ENCODE measurements at places on chromosomes 11 and 22. TPM values are rescaled to one million over a fixed set of nuclear protein-coding genes. Genes with fewer than 3 reads are reported as not detected.

GRCh38 chr22:22598144-22598543 lies 39.1 kb upstream of the PRAME start:
- no peak for DNase-seq

GRCh38 chr11:99370549-99371216 lies 349.9 kb downstream of the CNTN5 start:
- DNase-seq = no peak

DNA sequence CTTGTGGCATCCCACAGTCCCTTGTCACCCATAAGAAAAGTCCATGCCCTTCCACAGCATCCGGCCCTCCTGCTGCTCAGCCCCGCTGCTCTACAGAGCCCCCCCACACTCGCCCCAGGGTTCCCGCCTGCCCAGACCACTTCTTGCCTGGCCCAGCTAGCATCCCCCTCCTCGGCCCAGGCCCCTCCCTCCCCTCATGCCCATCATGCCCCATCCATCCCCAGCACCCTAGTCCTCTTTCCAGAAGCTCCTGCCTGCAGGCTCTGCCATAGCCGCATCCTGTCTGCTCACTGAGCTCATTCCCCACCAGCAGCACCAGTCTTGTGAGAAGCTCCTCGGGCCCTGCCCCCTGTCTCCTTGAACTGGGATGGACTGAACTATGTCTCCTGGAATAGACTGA lies 54.4 kb downstream of the LINC01488 start:
- DNase-seq = peak; percentile 68

The LIN7C gene
- 26.8 TPM for total RNA-seq

The GAB2 gene
- total RNA-seq = 65.1 TPM

The CASP1 gene
- total RNA-seq = 25.0 TPM

GRCh38 chr11:48011798-48012391 lies 31.5 kb downstream of the PTPRJ start:
- DNase-seq = no peak

The OSM gene
- 8.0 TPM for total RNA-seq

The FXYD2 gene
- total RNA-seq = 3.2 TPM

The SOX10 gene
- not detected for total RNA-seq

The SERPIND1 gene
- total RNA-seq = 0.35 TPM

- no peak for DNase-seq
Observed at GRCh38 chr22:39819429-39819828, 74.1 kb downstream of the ENTHD1 start.

DNA sequence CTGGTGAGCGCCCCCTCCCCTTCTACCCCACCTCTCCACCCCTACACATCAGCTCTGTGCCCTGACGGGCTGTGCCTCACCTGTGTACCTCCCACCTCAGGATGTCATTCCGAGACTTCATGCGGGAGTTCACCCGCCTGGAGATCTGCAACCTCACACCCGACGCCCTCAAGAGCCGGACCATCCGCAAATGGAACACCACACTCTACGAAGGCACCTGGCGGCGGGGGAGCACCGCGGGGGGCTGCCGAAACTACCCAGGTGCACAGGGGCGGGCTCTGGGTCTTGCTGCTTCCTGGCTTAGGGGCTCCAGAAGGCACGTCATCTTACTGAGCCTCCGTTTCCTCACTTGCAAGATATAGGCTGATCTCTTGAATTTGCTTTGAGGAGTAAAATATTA lies 6.8 kb downstream of the CAPN1 start:
- DNase-seq = peak; percentile 74

DNA sequence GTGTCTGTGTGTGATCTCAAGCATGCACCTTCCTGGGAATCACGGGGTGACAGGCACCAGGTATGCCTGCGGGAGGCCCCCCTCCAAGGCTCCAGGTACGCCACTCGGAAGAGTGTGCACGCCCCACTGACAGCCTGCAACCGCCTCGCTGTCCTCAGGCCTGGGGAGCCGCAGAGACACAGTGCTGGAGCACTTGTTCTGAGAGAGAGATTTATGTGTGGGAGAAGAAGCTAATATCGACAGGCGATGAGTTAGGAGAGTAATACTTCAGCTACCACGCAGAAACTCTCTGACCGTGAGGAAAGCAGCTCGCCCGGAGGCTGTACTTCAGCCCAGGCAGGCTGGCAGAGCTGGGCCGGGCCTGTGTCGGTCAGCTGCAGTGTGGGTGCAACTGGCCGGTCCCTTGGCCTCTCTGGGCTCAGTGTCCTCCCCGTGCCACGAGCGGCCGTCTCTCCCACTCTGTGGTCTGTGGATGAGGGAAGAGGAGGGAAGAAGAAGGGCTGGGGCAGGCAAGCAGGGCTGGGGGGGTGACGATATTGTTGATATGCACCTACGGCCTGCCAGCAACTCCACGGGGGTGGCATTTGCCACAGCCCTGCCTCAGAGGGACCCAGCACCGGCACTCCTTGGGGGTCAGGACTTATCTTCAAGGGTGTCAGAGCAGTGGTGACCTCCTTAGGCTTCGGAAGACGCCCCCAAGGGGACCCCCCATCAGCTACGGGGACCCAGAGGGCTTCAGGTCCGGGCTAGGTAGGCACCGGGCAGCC lies 7.3 kb downstream of the B3GAT1 start:
- DNase-seq = no peak

GRCh38 chr11:68437927-68438657 lies 22.5 kb upstream of the PPP6R3 start:
- no peak for DNase-seq

The MUC5AC gene
- not detected for total RNA-seq

The MPPED2 gene
- total RNA-seq = 4.9 TPM

DNA sequence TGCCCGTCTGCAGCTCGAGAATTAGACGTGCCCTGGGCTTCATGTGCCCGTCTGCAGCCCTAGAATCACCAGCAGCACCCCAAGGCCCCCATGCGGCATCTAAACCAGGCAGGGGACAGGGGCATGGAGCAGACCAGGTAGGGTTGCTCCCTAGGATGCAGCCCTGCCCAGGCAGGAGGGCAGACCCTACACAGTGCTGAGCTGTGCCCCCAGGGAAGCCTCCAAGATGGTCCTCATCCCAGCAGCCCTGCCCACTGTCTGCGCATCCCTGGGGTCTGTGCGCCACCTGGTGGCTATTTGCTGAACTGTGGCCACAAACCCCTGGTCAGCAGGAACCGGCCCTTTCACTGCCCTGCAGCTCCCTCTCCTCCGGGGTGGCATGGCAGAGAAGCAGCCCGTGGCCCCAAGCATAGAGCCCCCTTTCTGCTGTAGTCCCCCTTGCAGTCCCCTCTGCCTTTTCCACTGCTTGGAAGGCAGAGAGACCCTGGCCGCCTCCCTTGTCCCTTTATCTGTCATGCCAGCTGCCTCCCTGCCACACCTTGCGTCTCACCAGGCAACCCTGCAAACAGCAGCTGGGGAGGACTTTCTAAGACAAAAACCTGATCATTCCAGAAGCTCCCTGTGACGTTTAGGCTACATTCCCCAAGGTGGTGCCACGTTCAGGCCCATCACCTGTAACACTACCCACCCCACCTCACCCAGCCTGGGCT lies 86.6 kb downstream of the KCNQ1 start:
- no peak for DNase-seq

DNA sequence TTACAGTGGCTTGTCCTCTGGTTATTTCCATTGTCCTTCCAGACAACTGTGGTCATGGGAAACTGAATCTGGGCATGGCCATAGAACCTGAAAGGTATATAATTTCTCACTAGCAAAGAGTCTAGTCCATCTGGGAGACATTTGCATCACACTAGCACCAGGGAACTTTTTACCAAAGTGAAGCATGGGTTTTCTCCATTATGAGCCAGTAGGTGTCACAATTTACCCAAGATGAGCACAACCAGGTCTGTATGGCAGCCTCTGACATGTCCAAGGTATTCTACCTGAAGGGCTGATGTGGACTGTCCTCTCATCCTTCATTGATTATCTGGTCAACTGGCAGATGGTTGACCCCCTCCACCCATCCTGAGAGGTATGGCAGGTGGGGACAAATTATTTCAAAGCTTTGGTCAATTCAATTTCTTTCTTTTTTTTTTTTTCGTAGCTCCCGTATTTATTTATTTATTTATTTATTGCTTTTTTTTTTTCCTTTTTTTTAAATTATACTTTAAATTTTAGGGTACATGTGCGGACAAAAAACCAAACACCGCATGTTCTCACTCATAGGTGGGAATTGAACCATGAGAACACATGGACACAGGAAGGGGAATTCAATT lies 425.9 kb downstream of the TMEM135 start:
- no peak for DNase-seq

The KCNK7 gene
- 1.5 TPM for total RNA-seq

DNA sequence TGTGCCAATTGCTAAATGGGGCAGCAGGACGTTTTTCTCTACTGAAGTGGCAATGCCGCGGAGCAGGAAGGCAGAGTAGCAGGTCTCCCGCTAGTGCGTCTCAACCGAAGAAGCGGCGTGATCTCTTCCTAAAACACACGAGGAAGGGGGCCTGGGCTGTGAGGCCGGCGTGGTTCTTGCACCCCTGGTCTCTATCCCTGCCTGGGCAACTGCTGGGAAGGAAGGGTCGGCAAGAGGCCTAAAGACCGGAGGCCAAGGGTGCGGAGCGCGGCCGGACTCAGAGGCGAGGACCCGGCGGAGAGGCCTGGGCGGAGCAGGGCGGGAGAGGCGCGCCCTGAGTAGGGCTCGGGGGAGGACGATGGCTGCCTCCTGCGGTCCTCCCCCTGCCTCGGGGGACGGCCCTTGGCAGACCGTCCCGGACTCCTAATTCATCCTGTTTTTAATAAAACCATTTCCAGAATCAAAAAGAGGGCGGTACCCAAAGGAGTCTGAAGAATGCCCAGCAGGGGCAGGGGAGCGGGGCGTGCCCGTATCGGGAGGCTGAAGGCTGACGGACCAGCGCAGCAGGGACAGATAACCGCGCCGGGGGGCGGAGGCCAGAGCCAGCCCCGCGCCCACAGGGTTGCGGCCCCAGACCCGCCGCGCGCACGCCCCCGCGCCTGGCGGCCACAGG lies 572 bp upstream of the APLP2 start:
- DNase-seq = no peak

DNA sequence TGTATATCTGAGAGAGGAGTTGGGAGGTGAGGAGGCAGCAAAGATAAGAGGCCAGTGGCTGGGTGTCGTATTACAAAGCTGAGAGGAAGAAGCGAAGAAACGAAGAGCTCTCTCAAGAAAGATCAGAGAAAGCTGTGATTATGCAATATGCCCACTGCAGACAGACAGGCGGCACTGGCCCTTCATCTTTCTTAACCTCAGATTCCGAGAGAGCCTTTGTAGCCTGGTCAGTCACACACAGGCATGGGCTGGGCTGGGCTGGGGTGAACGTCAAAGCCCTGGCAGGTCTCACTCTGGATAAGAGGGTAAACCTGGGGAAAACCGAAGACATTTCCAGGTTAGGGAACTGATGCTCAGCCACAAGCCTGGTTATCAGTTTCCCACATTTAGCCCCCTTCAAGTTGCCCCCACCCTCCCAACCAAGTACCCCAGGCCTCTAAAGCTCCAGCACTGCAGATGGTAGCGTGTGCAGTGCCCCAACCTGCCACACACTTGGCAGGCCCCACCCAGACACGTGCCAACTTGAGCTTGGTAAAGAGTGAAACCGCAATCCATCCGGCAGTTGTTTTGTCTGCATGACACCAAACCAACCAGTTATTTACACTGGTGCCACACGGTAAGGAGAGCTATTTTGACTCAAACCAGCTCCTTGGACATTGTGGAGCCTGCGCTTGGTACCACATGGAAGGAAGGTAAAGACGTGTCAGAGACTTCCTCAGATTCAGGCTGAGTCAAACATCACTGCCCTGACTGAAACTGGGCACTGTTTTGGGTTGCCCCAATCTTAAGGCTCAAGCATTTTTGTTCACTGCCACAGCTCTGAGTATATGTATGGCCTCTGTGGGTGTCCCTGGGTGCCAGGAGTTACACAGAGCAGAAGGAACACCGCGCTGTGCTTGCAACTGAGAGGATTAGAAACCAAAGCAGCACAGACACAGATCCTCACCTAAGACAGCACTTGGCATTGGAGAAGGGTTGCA lies 135.9 kb downstream of the FDX1 start:
- no peak for DNase-seq

DNA sequence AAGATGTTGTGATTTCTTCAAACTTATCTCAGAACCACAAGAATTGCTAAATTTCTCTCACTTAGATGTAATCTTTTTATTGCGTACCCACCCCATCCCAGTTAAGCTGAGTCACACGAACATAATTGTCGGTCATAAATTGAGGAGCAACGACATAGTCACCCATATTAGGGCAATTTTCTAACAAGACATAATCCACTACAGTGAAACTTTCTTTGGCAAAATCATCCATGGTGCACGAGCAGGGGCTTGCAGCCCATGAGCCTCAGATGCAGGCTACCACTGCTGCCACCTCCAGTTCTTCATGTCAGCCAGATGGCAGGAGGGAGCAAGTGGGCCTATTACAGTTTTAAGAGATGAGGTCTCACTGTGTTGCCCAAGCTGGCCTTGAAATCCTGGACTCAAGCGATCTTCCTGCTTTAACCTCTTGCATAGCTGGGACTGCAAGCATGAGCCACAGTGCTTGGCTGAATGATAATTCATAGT lies 70.3 kb upstream of the GRK2 start:
- no peak for DNase-seq

- DNase-seq = no peak
Observed at GRCh38 chr11:79336797-79337517, 103.9 kb downstream of the TENM4 start.

The ELFN2 gene
- not detected for total RNA-seq

- DNase-seq = no peak
Observed at GRCh38 chr11:131754671-131755070, 384.3 kb downstream of the NTM start.

DNA sequence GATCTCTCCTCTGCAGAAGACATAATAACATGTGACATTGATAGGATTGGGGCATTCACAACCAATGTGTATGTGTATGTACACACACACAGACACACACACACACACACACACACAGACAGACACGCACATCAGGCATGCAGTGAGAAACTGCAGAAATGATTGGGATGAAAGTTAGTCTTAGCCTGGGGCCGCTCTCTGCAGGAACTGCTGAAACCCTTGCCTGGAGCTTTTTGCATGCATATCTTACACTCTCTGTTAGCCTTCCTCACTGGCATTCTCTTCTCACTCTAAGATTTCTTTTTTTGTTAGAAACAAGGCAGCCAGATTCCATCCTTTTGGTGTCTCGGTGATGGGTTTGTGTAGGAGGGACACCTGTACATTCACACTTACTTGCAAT lies 337.9 kb downstream of the NELL1 start:
- DNase-seq = no peak

GRCh38 chr11:112734207-112734606 lies 227.0 kb upstream of the NCAM1 start:
- DNase-seq = no peak

- DNase-seq = peak; percentile 53
Observed at GRCh38 chr22:49405590-49405989, 422.1 kb downstream of the BRD1 start.

DNA sequence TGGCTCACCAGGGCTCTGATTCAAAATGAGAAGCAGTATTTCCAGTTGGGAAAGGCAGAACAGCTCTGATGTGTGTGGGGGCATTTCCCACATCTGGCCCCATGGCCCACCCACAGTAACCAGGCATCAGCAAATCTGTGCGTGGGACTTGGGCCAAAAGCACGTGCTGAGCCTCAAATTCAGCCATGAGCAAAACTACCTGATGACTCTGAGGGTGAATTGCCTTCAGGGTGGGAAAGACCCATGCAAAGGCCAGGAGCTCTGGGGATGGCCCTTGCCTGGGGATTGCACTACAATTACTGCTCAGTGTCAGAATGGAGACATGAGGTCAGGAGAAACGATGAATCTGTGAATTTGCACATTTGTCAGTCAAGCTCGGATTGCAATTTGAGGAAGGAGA lies 20.9 kb downstream of the TP53AIP1 start:
- DNase-seq = no peak

GRCh38 chr22:49621601-49622210 lies 206.0 kb downstream of the BRD1 start:
- no peak for DNase-seq

- DNase-seq = no peak
Observed at GRCh38 chr22:48434868-48435250, 1392.8 kb downstream of the BRD1 start.
